ENCODE measurements at places on chromosomes 1 and 21.

DNA sequence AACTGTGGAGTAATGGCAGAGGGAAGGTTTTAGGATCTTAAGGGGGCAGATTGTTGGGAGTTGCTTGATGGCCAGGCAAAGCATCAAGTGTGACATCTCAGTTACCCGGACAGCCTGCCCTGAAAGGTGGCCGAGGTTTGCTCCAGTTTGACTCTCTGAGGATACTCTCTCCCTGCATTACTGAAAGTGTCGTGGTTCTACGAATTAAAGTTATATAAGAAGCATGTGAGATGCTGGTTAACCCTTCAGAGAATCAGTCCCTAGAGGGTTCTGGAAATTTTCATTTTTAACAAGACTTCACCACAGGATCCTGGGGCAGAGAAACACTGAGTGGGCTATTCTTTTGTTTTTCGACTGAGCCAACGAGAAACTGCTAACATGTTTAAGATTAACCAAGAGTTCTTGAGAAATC lies 689 bp upstream of the ZNF644 start:
- no peak for DNase-seq

- DNase-seq, result no peak
Measured at GRCh38 chr1:163013826-163014600, 55.1 kb upstream of the RGS4 start.

DNA sequence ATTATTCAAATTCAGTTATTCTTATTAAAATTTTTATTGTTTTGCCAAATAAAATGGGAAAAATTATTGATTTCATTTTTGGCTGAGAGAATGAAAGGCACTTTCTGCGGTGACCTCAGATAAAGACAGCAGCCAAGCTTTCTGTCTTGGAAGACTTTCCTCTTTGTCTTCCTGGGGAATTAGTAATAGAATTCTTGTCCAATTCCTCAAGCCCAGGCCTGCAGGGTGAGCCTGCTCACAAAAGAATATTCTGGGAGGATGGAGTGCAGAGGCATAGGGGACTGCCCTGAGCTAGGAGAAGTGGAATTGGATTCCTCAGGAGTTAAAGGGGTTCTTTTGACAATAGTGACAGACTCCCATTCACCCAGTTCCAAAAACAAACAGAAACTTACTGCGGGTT lies 614.5 kb upstream of the ADGRL2 start:
- no peak for DNase-seq

GRCh38 chr1:85090225-85090624 lies 41.9 kb upstream of the MCOLN3 start:
- no peak for DNase-seq

DNA sequence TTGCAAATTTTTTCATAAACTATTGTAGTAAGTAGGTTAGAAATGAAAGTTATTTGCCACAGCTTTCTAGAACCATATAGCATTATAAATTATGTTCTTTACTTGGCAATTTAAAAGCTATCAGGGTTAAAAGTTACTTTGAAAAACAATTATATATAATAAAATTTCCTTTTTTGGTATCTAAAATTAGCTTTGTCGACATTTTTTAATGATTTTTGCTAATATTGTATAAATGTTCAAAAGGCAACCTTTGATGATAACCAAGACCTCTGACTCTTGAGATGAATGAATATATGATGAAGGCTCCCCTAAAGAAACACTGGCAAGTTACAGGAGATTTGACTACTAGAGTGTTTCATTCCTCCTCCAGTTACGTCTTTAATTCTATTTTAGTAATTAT lies 121.2 kb downstream of the CDC42BPA start:
- DNase-seq, result no peak

DNA sequence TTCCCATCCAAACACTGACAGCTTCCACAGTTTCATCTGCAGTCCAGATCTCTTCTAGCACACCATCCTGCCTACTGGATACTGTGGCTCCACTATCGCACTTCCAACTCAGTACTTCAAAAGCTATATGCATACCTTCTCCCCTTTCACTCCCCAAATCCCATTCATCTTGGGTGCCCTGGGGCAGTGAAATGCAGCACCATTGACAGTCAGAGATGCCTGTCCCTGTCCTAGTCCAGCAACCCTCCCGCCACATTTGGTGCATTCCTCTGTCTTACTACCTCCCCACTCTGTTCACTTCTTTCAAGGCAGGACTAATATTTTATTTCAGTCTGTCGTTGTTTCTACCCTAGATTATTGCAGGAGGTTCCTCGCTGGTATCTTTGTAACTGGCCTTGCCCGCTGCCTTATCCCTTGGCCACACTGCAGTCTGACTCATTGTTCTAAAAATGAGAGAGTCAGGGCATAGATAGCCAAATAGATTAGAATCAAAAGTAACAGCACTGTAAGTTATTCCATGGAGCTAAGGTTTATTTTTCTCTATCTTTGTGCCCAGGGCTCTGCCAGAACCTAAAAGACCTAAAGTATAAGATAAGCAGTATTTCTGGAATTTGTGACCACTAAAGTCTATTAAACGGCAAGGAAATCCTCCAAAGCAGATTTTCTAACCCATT lies 96.7 kb downstream of the ESRRG start:
- DNase-seq, result peak; percentile 55

DNA sequence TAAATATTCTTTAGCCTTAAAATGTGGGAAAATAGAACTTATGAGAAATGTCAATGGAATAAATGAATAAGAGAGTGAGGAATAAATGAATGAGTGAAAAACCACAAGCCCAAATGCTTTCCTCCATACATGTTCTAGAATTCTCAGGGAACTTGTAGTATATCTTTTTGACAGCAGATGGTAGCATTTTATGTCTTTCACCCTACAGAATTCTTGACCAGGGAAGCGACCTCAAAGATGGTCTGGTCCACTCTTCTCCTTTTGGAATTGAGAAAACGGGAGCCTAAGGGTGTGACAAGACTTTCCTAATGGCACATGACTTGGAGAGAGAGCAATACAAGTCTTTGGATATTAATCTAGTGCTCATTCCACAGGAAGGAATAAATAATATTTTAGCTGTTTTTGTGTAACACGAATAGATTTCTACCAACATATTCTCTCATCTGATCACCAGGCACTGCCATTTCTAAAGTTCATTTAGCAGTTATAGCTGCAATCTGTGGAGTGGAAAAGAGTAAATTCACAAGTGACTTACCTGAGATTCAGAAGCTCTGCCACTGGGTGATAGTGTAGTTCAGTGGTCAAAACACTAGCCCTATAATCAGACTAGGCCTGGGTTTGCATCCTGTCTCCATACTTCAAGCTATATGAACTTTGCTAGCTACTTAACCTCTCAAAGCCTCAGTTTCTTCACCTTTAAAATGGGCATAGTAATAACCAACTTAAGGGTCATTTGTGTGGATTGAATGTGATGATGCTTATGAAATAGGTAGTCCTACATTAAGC lies 15.0 kb upstream of the F5 start:
- peak; percentile 15 for DNase-seq
